ENCODE measurements at places on chromosomes 16 and 17. TPM values are rescaled to one million over a fixed set of nuclear protein-coding genes. Genes with fewer than 3 reads are reported as not detected.

GRCh38 chr17:77957235-77957856, 1.2 kb upstream of the TNRC6C start:
- peak; percentile 23 for DNase-seq

- no peak for DNase-seq
Measured at GRCh38 chr16:14193316-14193871, 122.3 kb downstream of the MRTFB start.

The HCRT gene
- polyA plus RNA-seq: not detected

The GRN gene
- 231 TPM for polyA plus RNA-seq

DNA sequence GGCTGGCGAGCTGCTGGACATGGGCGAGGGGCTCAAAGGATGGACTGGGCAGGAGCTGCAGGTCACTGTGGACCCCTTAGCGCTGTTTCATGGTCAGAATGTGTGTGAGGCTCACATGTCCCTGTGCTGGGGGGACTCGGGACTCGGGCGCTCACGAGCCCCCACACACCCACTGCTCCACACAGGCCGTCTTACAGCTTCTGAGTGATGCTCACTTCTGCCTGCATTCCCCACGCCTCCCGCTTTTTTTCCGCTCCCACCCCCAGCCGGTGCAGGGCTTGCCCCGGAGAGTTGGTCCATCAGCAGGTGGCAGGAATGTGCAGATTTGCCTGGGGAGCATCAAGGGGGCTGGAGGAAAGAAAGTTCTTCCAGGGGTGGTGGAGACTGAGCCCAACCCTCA, 20.2 kb upstream of the JPT2 start:
- no peak for DNase-seq

GRCh38 chr17:45735488-45735887, 48.6 kb upstream of the CRHR1 start:
- no peak for DNase-seq
